ENCODE measurements at places on chromosomes 11 and 22.

GRCh38 chr11:121244884-121245283 is 47.7 kb upstream of the SC5D start:
- DNase-seq = no peak

DNA sequence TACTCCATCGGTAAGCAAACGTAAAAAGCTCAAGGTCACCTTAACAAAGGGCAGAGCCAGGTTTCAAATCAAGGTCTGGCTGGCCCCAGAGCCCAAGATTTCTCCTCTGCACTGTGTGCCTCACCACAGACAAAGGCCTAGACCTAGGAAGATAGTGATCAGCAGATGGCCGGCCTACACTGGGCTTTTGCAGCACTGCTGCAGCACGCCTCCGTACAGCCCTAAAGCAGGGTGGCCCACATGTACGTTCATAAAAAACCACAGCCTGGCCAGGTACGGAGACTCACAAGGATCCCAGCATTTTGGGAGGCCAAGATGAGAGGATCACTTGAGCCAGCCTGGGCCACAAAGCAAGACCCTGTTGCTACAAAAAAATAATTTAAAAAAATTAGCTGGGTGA is 106.3 kb upstream of the PITPNB start:
- DNase-seq = peak; percentile 8

DNA sequence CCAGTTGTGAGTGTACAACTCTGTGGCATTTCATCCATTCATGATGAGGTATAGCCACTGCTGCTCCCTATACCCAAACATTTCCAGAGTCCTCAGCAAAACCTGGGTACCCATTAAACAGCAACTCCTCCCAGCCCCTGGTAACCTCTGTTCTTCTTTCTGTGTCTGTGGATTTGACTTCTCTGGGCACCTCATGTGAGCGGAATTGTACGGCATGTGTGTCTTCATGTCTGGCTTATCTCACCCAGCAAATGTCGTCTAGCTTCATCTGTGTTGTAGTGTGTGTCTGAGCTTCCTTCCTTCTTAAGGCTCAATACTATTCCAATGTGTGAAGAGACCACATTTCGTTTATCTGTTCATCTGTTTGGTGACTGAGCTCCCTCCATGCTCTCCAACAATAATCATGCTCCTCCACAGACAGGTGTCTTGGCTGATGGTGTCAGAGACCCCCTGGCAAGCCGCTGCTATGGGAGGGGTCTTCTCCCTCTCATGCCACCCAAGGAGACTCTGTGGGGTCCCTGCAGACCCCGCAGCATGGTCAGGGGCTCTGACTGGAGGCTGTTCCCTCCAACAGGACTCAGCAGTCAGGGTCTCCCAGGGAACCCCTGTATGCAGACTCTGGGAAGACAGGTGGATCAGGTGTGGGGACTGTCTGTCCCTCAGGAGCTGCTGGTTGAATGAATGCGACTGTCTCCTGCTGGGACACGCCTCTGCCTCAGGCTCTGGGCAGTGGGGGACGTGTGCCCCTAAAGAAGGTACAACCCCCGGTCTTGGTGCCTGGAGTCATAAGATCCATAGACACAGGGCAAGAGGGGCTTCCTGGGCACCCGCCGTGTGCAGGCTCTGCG is 52.7 kb downstream of the SMIM38 start:
- DNase-seq = no peak

- DNase-seq = no peak
Measured at GRCh38 chr22:42970029-42970428, 44.9 kb downstream of the PACSIN2 start.
